ENCODE measurements at places on chromosomes 12 and 14. TPM values are rescaled to one million over a fixed set of nuclear protein-coding genes. Genes with fewer than 3 reads are reported as not detected.

DNA sequence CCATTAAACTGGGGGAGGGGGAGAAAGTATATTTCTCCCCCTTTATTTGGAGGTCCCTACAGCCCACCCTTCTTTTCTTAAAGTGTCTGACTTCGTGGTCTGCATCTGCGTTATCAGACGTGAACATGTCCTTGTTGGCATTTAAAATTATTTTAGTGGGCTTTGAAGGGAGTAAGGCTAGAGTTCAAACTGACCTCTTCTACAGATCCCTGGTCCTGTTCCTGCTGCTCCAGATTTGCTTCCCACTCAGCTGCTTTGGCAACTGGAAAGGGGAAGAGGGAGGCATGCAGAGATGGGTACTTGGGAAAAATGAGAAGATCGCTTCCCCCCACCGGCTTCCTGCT, 611 bp upstream of the SIX6 start:
- no peak overlapping the region for H3K4me3 ChIP-seq
- no peaks in the 10 kb centered on the region for H3K4me1 ChIP-seq
- no peak overlapping the region for H3K27ac ChIP-seq
- H3K27me3 ChIP-seq = 0 out of 2 replicates have a peak, but pooled peaks cover 7% of the 10 kb centered on the region
- no peaks in the 10 kb centered on the region for H3K36me3 ChIP-seq

DNA sequence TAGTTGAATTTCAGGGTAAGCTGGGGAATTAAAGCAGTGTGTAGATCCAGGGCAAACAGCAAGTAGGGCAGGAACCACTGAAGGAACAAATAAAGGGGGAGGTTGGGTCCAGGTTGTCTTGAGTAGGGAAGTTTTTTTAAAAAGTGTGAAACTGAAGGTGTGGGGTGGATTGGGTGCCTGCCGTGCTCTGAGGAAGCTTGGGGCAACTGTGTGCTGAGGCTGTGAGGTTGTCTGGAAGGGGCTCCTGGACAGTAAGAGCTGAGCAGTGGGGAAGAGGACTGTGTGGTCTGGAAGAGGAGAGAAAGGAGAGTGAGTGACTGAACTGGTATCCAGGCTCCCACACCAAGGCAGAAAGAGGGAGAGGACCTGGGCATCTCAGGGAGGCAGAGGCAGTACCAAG, 10.9 kb upstream of the GPR162 start:
- no peak overlapping the region for H3K4me3 ChIP-seq
- H3K36me3 ChIP-seq = no peaks in the 10 kb centered on the region
- DNase-seq = no peak
- no peaks in the 10 kb centered on the region for H3K27me3 ChIP-seq
- H3K27ac ChIP-seq = no peak overlapping the region

- peaks cover 3% of the 10 kb centered on the region for H3K4me1 ChIP-seq
- no peak overlapping the region for H3K4me3 ChIP-seq
- no peak for DNase-seq
- H3K36me3 ChIP-seq = no peaks in the 10 kb centered on the region
- H3K27me3 ChIP-seq = no peaks in the 10 kb centered on the region
These were observed 137.5 kb downstream of the FBXL14 start for GRCh38 chr12:1456885-1457284.

DNA sequence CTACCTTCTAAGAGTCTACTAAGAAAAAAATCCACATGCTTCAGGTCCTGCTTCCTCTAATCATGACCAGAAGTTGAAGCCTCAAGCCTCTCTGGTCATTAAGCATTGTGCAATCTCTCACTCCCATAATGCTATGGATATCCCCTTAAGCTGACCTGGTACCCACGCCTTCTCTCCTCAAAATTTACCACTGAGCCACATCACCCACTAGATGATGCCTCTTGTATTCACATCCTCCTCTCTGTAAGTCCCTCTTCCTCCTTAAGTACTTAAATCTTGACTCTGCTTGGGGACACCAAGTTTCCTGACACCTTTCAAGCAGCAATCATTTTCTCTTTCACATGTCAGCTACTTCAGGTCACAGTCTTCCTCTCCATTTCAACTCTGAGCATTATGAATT, 9.8 kb downstream of the GALNT4 start:
- no peaks in the 10 kb centered on the region for H3K4me1 ChIP-seq
- no peaks in the 10 kb centered on the region for H3K36me3 ChIP-seq
- H3K4me3 ChIP-seq = no peak overlapping the region
- H3K27ac ChIP-seq = no peak overlapping the region
- H3K27me3 ChIP-seq = no peaks in the 10 kb centered on the region
- DNase-seq = no peak

DNA sequence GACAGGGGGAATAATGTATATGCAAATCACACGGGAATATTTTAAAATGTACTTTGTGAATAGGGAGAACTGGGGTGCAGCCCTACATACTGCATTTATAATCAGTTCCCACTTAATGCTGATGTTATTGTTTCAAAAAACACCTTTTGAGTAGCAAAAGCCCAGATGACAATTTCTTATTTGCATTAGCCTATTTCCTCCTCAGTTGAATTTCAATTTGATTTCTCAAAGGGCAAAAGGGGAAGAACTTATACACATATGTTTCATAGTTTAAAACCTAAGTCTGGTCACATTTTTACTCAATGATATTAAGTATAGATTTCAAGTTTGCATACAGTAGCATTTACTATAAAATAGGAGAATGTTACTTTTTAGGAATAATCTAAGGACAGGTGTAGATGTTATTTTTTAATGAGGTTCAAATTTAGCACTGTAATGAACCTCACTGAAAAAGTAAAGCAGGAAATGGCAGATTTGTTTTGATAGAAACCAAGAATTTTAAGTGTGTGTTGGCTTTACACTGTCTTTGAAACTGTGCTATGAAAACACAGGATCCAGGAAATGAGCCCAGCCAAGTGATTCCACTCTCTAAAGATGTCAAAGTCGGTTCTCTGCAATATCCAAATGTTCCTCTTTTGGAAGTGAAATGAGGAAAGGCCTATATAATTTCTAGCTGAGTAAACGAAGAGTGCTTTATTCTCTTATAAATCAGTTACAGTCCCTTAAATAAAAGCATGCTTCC, 367.4 kb downstream of the BTG1 start:
- peak; percentile 26 for DNase-seq
- H3K27ac ChIP-seq = no peak overlapping the region
- no peaks in the 10 kb centered on the region for H3K36me3 ChIP-seq
- H3K27me3 ChIP-seq = no peaks in the 10 kb centered on the region
- no peak overlapping the region for H3K4me3 ChIP-seq

- H3K4me3 ChIP-seq = peak overlapping the region; percentile 81
- H3K27ac ChIP-seq = peak overlapping the region; percentile 92
- no peaks in the 10 kb centered on the region for H3K36me3 ChIP-seq
- H3K27me3 ChIP-seq = no peaks in the 10 kb centered on the region
These were observed 3.6 kb downstream of the TNS2 start for GRCh38 chr12:53053218-53054111.

- DNase-seq = no peak
- H3K4me3 ChIP-seq = no peak overlapping the region
- H3K4me1 ChIP-seq = peaks cover 68% of the 10 kb centered on the region
- H3K36me3 ChIP-seq = no peaks in the 10 kb centered on the region
These were observed 50.7 kb downstream of the DIP2B start for GRCh38 chr12:50555471-50555885.

DNA sequence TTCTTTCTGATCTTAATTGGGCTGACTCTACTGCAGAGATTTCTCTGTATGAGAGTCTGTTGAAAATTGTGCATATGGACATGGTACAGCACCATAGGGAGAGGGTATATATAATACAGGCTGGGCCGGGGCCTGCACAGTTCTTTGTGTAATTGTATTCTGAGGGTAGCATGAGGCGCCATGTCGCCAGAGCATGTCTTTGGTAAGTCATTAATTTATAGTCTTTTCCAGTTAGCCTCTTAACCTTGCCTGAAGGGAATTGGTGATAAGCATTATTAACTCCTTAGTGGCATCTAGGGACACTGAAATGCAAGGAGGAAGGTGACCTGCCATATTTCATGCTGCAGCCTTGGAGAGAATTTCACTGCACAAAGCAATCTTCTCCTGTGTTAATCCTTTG, 569.9 kb downstream of the TMTC2 start:
- no peaks in the 10 kb centered on the region for H3K36me3 ChIP-seq
- H3K27me3 ChIP-seq = no peaks in the 10 kb centered on the region
- DNase-seq = no peak
- no peak overlapping the region for H3K4me3 ChIP-seq
- no peak overlapping the region for H3K27ac ChIP-seq

DNA sequence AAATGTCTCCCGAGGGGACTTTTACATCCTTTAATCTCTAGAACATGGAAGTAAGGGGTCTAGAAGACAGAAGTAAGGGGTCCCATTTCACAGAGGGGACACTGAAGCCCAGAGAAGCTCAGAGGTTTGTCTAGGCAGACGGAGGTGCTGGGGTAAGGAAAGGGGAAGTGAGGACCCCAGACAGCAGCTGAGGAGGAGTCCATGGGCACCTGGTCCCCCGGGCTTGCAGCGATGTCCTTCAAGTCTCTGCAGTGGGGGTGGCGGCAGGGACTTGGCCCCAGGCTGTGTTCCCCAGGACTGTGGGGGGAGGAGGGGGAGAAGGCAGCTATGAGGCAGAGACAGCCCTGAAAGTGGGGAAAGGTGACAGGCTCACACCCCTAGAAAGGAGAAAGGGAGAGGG, 30.7 kb downstream of the DTX1 start:
- H3K4me3 ChIP-seq = no peak overlapping the region
- H3K4me1 ChIP-seq = no peaks in the 10 kb centered on the region
- no peak overlapping the region for H3K27ac ChIP-seq
- H3K27me3 ChIP-seq = no peaks in the 10 kb centered on the region
- DNase-seq = no peak

- DNase-seq = no peak
- no peak overlapping the region for H3K27ac ChIP-seq
- H3K4me1 ChIP-seq = no peaks in the 10 kb centered on the region
- peaks cover 34% of the 10 kb centered on the region for H3K27me3 ChIP-seq
- H3K4me3 ChIP-seq = no peak overlapping the region
These were observed 4.9 kb upstream of the CMA1 start for GRCh38 chr14:24513009-24513408.

GRCh38 chr12:131773582-131774221, 54.5 kb upstream of the MMP17 start:
- DNase-seq = no peak
- no peaks in the 10 kb centered on the region for H3K4me1 ChIP-seq
- H3K36me3 ChIP-seq = peaks cover 23% of the 10 kb centered on the region
- H3K4me3 ChIP-seq = no peak overlapping the region
- no peaks in the 10 kb centered on the region for H3K27me3 ChIP-seq

- no peaks in the 10 kb centered on the region for H3K27me3 ChIP-seq
- no peak overlapping the region for H3K4me3 ChIP-seq
- H3K4me1 ChIP-seq = peaks cover 21% of the 10 kb centered on the region
These were observed 30.8 kb downstream of the MIA2 start for GRCh38 chr14:39264558-39264957.

GRCh38 chr12:119448611-119449131, 114.1 kb downstream of the CCDC60 start:
- H3K4me1 ChIP-seq = no peaks in the 10 kb centered on the region
- H3K4me3 ChIP-seq = no peak overlapping the region
- H3K27ac ChIP-seq = no peak overlapping the region
- DNase-seq = no peak

GRCh38 chr12:130849561-130850417, 10.7 kb upstream of the STX2 start:
- DNase-seq = no peak
- peaks cover 16% of the 10 kb centered on the region for H3K4me1 ChIP-seq
- H3K27ac ChIP-seq = no peak overlapping the region
- H3K27me3 ChIP-seq = no peaks in the 10 kb centered on the region
- no peak overlapping the region for H3K4me3 ChIP-seq
- H3K36me3 ChIP-seq = no peaks in the 10 kb centered on the region

DNA sequence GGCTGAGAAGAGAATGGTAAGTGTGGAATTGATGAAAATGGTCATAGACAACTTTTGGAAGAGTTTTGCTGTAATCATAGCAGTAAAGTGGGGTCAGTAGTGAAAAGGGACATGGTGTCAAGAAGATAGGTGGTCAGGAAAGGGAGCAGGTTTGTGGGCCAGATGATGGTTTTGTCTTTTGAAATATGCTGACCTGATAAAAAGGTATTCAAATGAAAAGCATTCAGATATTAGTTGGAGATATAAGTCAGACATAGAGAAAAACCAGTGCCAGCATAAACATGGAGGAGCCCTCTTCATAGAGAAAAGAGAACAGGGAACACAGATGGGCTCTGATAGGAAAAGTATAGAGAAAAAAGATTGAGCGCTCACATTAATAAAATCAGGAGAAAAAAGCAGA, 518.3 kb downstream of the NRXN3 start:
- no peak overlapping the region for H3K4me3 ChIP-seq
- no peaks in the 10 kb centered on the region for H3K27me3 ChIP-seq
- H3K4me1 ChIP-seq = no peaks in the 10 kb centered on the region
- no peak for DNase-seq

GRCh38 chr12:92028441-92028709, 117.3 kb downstream of the BTG1 start:
- H3K27me3 ChIP-seq = no peaks in the 10 kb centered on the region
- H3K27ac ChIP-seq = no peak overlapping the region
- H3K4me1 ChIP-seq = no peaks in the 10 kb centered on the region

- peaks cover 38% of the 10 kb centered on the region for H3K4me1 ChIP-seq
- DNase-seq = no peak
- no peak overlapping the region for H3K27ac ChIP-seq
- H3K4me3 ChIP-seq = no peak overlapping the region
These were observed 52.7 kb downstream of the RASSF3 start for GRCh38 chr12:64663015-64663414.

DNA sequence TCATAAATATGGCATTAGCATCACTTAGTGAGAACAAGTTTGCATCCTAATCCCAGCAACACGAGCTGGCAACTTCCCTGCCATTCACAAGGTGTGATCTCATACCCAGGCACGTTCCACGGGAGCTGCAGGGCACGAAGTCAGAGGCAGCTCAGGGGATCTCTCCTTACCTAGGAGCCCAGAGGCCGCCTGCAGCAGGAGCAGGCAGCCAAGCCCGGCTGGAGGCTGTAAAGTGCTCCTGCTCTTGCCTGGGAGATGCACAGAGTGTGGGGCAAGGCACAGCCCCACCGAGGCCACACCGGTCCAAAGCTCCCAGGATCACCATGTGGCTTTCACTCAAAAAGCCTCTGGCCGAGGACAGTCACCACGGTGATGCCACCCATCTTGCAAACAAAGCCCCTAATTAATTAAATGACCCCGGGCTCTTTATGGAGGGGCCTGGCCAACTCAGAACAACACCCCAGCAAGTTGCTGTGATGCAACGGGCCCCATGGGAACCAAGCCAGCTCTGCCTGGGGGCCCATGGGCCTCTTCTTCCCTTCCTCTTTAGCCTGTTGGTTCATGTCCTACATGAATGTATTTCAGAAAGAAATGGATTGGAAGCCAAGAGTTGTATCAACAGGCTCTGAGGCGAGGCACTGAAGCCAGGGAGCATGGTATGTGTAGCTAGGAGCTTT, 26.5 kb downstream of the NUAK1 start:
- H3K4me3 ChIP-seq = no peak overlapping the region
- H3K27me3 ChIP-seq = no peaks in the 10 kb centered on the region
- no peak for DNase-seq
- H3K27ac ChIP-seq = no peak overlapping the region
- no peaks in the 10 kb centered on the region for H3K36me3 ChIP-seq

Gene RPL10L
- total RNA-seq = not detected

Gene ITGB7
- 1.9 TPM for total RNA-seq

Gene ADAM21
- 0.98 TPM for total RNA-seq

Gene MORN3
- 0.34 TPM for total RNA-seq

Gene LRRIQ1
- 0.89 TPM for total RNA-seq

Gene PRR4
- total RNA-seq = 2.2 TPM

Gene KLHL28
- 11.2 TPM for total RNA-seq

Gene P2RX2
- not detected for total RNA-seq

Gene SLC8A3
- not detected for total RNA-seq

Gene PLEKHH1
- 27.6 TPM for total RNA-seq

Gene CDKL1
- 7.1 TPM for total RNA-seq

Gene TMEM117
- 3.6 TPM for total RNA-seq

Gene PXMP2
- 30.9 TPM for total RNA-seq
